NCI-H345 (cell line): ENCODE measurements at places on chromosomes 2 and 18.

GRCh38 chr2:29311458-29311857 is 196.2 kb downstream of the CLIP4 start:
- DNase-seq, result no peak

- no peak for DNase-seq
Observed at GRCh38 chr2:269356-270030, 4.7 kb downstream of the ACP1 start.

- peak; percentile 51 for DNase-seq
Observed at GRCh38 chr2:191218292-191218898, 26.8 kb upstream of the MYO1B start.

DNA sequence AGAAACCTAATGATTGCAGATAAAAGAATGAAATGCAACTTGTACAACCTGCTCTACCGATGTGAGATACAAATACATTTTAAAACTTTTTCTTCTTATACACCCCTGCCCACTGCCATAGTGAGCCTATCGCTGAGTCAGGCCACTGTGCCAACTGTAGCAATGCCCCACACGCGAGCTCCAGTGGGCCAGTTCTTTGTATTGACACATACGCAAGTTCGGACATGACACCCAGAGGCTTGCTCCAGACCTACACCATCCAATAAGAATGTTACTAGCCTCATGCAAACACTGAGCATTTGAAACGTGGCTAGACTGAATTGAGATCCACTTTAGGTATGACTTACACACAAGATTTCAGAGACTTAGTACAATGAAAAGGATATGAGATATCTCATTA is 340.1 kb downstream of the ARHGAP15 start:
- DNase-seq, result no peak

DNA sequence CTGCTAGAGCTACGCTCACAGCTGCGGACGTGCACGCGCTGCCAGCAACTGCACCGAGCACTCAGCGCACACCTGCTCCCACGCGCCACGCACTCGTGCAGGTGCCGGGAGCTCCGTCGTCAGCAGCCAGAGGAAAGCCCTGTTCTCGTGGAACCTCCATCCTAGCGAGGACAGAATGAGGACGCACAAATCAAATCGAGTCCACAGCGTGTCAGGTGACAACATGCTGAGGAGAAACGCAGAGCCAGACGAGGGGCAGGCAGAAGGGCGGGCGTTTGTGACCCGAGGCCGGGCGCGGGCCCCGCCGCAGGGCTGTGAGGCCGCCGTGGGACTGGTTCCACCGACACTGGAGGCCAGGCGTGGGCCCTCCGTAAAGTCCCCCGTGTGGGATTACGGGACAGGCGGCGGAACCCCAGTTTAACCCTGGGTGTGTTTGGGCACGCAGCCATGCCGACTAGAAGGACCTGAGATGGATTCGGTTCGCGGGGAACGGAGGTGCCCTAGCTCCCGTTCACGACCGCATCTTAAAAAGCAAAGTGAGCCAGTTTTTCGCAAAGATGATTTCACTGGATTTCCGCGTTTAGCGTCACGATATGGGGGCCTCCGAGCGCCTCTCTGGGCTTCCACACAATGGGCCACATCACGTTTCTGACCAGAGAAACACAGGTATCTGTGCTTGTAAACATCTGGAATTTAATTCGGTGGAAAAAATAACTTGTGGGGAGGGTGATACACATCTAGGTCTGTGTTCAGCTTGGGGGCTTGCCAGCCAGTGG is 26.9 kb upstream of the ALKAL2 start:
- no peak for DNase-seq

GRCh38 chr18:51226068-51226467 is 28.6 kb upstream of the MEX3C start:
- no peak for DNase-seq

DNA sequence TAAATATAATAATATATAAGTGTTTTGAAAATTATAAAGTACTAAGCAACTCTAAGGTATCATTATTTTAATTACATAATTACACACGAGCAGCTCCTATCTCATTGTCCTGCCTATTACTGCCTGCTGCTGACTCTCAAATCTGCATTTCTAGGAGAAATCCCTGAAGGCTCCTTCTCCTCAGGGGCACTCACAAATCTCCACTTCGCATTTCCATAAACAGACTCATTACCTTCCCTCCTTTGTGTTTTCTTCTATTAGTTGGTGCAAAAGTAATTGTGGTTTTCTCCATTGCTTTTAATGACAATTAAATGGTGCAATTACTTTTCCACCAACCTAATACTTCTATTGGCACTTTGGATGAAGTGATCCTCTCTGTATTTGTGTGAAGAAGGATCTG is 135.0 kb upstream of the HNMT start:
- no peak for DNase-seq

- DNase-seq, result no peak
Observed at GRCh38 chr2:215010390-215010789, 128.0 kb downstream of the ABCA12 start.

DNA sequence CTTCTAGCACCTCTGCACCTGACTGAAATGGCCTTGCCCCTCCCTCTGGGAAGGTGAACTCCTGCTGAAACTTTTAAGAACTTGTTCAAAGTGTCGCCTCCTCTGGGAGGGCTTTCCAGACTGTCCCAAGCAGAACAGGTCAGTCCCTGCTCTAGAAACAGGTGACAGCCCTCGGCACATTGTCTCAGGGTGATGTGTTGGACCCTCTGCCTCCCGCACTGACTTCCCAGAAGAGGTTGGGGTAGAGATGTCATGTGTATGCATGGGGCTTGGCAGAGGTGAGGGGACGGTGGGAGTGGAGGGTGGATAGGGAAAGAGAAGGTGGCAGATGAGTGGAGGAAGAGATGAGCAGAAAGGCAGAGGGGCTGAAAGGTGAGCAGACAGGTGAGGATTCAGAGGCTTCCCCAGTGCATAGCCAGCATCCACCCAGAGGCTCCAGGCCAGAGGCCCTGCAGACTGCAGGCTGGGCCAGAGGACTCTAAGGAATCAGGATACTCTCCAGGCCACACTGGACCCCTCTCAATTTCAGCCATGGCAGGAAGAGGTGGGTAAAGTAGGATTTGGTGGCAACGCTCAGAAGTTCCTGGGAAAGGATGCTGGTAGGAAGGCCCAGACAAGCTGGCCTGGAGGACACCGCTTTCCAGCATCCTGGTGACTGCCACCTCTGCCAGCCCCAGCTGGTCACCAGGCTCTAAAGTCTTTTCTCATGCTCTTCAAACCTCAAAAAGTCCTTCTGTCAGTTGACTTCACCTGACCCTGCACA is 24.8 kb upstream of the TNS1 start:
- DNase-seq, result no peak

GRCh38 chr2:84175970-84176369 is 283.1 kb downstream of the SUCLG1 start:
- DNase-seq, result no peak

DNA sequence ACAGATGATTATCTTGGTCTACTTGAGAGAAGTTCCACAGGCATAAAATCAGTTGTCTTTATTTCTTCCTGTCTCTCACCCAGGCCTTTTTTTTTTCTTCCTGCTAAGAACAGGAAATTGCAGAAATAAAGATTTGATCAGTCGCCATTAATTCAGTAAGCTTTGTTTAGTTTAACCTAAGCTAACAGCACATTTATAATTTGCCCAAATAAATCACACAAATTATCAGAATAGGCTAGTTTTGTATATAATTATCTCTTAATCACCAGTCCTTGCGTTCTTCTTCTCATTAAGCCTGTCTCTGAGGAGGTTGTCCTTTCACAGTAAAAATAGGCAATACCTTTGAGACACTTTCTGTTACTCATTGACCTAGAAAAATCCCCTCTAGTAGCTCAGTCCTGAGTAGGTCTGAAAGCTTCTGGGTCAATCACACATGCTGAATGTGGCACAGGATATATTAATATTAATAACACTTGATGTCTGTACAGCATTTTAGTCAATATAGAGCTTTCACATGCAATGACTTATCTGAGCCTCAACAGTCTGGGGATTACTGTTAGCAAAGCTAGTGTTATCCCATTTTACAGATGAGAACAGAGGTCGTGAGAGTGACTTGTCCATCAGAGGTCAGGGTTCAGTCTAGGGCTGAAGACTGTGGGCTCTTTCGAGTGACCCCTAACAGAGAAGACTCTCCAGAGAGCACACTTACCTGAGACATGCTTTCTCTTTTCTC is 11.2 kb upstream of the STK17B start:
- DNase-seq, result no peak

DNA sequence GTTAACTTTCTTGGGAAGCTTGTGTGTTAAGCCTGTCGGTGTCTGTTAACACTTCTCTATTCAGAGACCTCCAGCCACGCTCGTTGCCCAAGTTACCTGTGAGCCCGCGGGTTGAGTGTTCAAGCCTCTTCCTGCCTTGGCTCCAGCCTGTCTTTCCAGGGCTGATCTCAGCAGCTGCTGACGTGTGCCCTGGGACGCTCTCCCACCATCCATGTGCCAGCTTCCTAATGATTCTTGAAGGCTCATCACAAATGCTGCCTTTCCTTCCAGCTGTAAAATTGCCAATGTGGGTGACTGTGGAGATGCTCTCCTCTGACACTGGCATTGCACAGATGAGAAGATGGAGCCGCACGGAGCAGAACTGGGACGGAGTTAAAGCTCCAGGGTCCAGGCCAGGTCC is 6.1 kb downstream of the RNF144A start:
- no peak for DNase-seq

DNA sequence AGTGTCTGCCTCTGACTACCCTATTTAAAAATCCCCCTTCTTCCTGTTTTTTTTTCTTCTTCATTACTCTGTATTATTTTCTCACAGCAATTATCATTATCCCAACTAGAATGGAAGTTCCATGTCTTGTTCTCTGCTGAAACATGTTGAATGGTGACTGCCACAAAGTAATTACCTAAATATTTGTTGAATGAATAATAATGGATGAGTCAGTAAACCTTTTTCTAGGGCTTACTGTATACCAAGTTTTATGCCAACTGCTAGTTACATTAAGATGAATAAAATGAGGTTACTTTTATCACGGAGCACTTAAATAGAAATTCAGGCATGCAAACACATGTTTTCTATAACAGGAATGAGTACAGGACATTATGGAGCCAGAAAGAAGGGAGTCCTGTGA is 490.6 kb downstream of the THSD7B start:
- DNase-seq, result no peak

DNA sequence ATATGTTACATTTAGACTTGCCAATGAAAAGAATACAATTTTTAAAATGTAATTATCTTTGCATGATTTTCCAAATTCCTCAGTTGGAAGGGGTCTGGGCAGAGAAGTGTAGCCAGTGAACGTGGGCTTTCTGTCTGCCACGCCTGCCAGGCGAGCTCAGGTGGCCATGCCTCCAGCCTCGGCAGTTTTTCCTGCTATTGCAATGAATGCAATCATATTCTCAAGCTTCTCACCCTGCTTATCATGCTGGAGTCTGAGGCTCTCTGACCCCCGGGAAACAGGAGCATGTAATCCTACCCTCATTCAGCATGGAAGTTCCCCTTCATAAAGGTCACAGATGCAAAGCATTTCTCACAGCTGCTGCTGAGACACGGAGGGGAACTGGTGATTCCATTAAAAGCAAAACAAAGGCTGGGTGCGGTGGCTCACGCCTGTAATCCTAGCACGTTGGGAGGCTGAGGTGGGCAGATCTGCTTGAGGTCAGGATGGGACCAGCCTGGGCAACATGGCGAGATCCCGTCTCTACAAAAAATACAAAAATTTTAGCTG is 154.8 kb downstream of the MBP start:
- DNase-seq, result peak; percentile 30

DNA sequence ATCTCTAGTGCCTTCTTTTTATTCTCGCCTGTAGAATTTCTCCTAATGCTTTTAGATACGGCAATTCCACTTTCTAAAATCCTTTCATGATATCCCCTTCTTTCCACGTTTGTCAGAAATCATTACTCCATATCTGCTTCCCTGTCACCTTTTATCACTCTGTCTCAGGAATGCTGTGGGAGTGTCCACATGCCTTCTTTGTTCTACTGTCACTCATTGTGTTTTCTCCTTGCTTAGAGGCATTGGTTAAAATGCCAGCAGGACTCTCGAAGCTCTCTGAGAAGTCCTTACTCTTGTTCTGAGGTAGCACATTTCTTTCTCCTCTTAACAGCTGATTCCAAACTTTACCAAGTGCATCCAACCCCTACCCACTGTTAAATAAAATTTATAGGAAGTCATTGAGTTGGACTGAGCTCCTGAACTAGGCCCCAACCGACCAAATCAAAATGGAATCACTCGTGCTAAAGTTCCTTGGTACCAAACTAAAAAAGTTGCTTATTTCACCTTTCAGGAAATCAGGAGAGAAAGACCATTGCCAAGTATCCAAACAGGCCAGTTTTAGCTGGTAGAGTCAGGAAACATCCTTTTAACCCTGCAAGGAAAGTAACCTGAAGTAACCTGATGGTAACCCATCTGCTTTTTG is 10.6 kb upstream of the GALNT5 start:
- DNase-seq, result no peak

DNA sequence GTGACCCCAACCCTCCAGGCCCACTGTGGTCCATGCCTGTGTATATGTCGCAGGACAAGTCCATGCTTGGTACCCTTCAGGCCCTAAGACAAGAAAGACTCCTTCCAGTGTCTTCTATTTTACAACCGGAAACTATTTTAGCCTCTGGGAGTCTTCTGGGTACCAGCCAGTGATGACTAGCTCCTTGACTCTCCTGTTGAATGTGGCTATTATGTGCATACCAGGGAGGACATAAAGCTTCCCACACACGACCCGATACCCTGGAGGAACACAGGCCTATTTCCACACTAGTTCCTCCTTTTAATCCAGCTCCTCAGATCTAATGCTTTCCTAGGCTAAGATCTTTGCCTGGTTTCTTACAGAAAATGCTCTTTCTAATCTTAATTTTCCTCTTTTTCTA is 178.1 kb downstream of the NCKAP5 start:
- DNase-seq, result no peak

DNA sequence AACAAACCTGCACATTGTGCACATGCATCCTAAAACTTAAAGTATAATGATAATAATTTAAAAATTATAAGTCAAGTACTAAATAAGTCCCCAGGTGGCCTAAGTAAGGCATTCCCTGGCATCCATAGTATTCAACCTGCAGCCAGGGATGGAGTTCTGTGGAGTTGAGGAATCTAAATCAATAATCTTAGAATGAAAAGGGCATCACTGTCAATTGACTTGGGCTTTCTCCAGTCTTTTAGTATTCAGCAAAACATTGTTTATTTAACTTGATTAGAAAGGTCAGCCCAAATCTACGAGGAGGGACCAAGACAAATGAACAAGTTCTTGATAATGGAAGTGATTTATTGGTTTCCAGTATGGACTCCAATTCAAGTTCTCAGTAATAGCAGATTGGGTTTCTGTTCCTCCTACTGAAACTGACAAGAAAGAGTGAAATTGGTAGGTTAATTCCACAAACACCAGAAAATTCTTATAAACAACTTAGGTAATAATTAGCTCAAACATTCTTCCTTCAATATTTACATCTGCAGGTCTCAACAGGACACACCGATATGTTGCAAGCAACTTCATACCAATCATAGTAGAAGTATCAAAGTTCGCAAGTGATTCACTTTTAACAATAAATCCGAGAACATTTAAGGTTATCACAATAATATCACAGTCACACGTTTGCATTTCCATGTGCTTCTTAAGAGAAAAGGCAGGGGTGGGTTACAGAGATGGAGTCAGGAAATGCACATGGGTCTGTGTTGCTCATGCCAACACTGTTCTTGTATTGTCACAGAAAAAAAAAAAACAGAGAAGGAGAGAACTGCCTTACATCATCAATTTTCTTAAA is 51.7 kb upstream of the EHBP1 start:
- DNase-seq, result no peak
